Right atrium auricular region (tissue), 2 donors: ENCODE measurements at places on chromosomes 5 and 9.

- DNase-seq, result no peak
These were observed 10.0 kb upstream of the RETREG1 start for GRCh38 chr5:16626696-16627264.

GRCh38 chr5:72436796-72437471 is 70.3 kb downstream of the ZNF366 start:
- DNase-seq, result no peak

DNA sequence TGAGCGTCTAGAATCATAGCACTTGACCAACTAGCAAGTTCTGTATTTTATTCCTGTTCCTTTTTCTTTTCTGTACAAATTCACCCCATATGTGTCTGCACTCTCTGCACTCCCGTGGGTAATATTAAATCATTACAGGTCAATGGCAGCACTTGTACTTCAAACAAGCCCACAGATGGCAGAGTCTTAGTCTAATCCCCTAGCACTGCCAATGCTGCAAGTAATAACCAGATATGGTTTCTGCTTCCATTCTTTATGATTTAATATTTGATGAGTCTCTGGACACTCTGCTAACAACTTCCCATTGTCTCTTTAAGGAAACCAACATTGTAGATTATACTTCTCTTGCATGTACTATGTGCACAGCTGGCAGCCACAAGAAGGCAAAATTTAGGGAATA is 343.8 kb upstream of the CHD1 start:
- no peak for DNase-seq

- no peak for DNase-seq
These were observed 4.3 kb downstream of the SPINK4 start for GRCh38 chr9:33244137-33244784.

DNA sequence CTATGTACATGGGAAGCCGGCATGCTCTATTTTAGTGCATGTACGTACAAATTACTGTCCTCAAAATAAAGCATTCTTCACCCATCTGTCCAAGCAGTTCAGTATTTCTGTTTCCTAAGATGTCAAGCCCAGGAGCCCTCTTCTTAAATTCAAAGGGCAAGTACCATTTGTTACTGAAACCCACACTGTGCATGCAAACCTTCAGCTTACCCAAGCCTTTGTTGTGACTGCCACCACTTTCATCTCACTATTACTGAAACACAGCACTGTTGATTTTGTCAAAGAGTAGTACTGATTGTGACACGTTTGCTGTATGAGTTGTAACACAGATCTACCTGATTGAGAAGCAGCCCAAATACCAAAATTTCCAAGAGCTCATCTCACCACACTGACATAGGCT is 390.4 kb upstream of the IZUMO3 start:
- no peak for DNase-seq

- DNase-seq, result no peak
These were observed 394.5 kb downstream of the ARHGEF28 start for GRCh38 chr5:74020503-74020902.

DNA sequence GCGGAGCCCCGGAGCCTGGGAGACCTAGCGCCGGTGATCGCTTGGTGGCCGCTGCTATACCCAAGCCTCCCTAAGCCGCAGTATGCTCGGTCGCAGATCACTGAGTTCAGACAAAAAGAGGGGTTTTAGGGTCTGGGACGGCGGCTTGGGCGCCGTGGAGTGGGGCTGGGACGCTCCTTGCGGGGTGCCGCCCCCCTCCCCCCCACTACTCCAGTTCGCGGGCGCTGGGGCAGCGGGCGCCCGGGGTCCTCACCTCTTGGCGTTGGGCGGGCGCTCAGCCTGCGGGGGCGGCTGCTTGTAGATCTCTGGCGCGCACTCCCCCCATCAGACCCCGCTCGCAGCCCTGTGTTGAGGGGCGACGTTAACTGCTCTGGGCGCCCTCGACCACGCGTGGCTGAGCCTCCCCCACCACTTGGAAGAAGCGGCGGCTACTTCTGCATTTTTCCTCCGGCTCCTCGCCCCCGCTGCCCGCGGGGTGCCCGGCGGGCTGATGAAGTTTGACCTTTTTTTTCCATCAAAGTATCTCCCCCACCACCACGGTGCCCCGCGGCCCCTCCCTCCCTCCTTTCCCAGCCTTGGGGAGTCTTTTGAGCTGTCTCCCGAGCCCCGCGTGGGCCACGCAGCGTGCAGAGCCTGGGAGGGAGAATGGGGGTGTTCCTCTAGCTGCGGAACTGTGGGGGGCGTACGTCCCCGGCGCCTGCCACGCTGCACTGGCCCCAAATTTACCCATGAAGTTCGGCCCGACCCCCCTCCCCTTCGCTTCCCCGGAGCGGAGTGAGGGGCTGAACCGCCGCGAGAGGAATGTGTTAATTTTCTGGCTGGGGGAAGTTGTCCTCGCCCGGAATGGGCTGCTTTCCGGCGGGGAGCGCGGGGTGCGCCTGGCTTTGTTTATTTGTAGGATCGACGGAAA is 1.2 kb downstream of the CXXC5 start:
- no peak for DNase-seq

DNA sequence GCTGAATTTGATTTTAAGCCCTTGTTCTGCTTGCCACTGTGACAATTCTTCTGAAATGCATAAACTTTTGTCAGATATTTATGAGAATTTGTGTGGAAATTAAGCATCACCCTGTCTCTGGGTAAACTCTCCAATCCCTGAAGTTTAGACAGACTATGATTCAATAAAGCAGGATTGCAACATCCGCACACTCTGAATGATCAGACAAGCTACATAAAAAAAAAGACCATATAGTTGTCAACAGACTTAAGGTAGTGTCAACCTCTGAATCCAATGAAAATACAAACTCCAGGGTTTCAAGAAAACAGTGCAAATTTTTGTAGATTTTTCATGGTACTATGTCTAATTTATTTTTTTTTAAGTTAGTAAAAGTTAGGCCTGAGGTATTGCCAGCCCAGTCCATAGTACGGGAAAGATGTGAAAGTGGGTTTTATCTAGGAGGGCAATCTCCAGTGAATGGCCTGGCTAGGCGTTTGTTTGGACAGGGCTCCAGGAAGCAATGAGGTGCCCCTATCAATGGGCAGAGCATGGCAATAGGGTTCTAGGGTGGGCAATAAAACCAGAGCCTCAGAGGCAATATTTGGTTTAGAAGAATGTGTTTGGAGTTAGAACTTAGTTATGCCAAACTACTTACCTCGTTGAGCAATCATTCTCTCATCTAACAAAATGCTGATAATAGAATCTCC is 762.6 kb upstream of the SEMA6A start:
- DNase-seq, result no peak

DNA sequence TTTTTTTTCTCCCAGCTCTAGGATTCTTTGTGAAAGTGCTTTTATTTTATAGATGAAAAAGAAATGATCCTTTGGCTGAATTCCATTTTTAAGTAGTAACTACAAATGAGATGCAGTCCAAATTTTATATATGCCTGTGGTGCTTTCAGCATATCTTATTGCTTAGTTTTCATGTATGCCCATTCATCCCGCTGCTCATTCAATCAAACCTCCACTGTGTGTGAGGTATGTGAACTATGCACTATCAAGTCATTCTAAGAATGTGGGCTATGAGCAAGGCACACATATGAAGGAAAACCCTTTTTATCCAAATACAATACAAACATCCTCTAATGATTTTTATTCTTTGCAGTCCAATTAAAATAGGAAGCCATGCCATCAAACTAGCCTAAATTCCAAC is 1069.1 kb upstream of the DMAC1 start:
- no peak for DNase-seq

DNA sequence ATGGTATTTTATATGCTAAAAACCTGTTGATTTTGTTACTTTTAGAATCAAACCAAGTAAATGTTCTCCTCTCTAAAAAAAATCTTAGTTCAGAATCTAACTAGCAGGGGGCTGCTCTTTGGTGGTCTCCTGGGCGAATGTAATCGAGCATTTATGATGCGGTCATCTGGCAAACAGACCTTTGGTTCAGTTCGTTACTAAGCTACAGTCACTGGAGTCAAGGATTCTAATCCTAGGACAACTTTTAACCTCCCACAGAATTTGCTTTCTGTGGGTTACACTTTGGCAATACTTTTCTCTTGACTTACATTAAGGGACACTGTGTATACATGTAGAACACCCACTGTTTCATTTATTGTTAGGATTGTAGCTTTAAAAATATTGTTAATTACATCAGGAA is 26.3 kb upstream of the FREM1 start:
- no peak for DNase-seq

DNA sequence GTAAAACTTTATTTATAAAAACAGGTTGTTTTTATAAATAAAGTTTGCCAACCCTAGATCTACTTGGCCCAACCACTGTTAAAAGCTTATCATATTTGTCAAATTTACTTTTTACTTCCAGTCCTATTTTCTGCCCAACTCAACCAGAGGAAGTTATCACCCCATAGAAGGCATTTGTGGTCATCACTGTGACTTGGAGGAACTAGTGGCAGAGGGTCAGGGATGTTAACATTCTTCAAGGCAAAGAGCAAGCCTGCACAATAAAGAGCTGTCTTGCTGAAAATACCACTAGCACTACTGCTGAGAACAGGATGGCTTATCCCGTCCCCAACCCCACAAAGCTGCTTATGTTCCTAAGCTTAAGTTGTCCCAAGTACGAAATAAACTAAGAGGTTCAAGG is 22.3 kb downstream of the TTC33 start:
- no peak for DNase-seq
